ENCODE measurements at places on chromosomes 4 and X.

DNA sequence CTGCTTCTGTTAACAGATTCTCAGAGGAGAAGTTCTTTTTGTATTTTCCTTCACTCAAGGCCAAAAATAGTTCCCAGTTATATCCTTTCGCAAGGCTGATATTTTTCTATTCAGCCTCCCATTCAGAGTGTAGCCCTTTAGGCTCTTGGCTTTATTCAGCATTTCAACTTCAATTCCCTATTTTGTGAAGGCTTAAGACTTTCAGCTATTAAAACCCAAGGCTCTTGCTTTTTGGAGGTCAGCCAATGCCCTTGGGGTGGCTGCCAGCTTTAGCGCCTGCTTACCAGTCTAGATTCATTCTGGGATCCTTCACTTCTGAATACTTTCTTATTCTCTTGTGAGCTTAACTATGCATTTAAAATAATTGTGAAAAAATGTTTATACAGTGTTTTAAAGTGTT lies 57.3 kb upstream of the ADGRA3 start:
- no peak for DNase-seq

GRCh38 chr4:182250446-182250845 lies 7.2 kb downstream of the TENM3 start:
- DNase-seq = no peak

GRCh38 chr4:83629945-83630721 lies 94.2 kb downstream of the GPAT3 start:
- DNase-seq = no peak

DNA sequence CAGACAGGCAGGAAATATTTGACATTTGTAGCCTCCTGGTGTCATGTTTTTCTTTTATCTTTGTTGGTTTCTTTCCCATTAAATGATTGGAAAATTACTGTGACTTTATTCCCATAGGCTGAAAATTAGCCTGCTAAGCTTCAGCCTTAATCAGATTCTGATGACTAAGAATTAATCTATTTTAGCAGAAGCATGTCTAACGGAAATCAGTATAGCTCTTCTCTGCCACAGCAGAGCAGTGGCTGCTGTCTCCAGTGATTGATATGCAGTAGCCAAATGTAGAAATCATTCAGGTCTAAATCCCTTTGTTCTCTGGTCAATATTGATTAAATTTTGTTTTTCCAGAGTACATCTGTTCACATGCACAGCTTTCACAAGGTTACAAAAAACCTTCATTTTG lies 199.3 kb downstream of the GC start:
- no peak for DNase-seq

DNA sequence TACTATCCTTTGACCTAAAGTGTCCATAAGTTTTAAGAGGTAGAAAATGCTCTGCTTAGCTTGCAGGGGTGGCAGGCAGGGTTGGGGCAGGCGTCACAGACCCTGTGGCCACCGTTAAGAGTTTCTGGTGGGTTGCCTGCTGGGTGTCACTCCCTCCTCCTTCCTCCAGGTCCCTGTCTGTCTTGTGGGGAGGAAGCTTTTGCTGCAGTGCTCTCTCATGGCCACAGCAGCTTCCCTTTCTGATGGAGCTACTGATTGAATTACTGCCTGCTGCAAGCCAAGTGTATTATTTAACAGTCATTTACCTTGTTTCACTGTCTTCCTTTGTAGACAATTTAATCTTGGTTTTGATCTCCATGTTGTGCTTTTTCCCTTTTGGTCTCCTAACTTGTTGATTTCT lies 384.6 kb downstream of the IDS start:
- no peak for DNase-seq

DNA sequence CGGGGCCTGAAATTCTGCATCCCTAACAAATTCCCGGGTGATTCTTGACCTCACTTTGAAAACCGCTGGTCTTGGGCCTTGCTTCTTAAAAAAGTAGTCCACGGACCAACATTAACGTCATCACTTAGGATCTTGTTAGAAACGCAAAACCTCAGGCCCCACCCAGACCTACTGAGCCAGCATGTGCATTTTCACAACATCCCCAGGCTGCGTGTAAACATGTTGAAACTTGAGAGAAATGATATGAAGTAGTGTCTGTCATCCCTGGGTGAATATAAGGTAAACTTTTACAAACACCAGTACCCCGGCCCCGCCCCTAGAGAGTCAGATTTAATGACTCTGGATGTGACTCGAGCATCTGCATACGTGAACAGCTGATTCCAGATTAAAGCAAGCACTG lies 33.7 kb downstream of the SORBS2 start:
- DNase-seq = no peak

DNA sequence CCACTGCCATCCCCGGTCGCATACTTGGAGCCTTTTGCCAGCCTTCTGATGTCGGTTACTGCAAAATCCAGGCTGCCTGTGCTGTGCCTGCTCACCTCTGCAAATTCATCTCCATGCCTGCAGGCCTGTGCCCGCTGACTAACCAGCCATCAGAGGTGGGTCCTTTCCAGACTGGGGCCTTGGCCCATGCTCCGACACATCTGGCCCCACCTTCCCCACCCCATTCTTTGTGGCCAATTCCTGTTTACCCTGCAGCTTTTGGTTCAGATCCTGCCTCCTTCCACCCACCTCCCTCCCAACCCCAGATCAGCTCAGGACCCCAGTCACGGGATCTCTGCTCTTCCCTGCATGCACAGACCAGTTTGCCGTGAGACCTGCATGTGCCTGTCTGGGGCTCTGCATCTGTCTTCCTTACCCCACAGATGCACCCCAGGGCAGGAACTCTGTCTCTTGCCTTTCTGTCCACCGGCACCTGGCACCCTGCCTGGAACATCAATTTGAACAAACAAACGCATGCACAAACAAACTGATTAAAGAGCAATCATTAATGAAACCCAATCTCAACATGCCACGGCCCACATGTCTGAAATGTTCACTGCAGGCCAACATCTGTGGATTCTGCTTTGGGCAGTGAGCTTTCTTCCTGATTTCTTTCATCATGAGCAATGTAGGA lies 112.8 kb upstream of the PSAPL1 start:
- no peak for DNase-seq

DNA sequence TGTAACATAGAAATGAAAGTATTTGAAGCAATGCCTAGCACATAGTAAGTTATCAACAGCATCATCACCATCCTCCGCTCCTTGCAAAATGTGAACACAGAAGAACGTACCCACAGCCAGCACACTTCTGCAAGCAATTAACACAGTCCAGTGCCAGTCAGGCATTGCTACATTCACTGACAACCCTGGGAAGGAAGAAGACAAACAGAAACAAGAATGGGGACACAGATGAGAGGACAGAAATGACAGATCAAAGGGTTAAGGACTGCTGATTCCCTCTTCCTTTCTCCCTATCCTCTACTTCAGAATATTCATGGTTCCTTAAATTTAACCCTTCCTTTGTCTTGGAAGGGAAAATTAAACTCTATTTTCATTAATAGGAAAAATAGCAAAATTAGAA lies 53.1 kb downstream of the CHM start:
- DNase-seq = no peak

DNA sequence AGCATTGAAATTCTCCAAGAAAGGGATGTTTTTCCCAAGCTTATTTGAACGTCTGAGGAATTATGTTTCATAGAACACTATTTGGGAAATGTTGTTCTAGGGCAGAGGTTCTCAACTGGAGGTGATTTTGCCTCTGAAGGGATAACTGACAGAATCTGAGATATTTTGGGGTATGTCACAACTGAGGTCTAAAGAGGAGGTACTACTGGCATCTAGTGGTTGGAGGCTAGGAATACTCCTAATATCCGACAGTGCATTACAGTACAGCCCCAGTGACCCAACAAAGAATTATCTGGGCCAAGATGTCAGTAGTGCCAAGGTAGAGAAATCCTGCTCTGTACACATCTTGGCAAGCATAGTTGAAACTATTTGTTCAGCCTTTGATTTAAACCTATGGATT lies 6.4 kb downstream of the HSPA4L start:
- DNase-seq = no peak

- no peak for DNase-seq
Measured at GRCh38 chr4:124686279-124686678, 26.3 kb downstream of the ANKRD50 start.

DNA sequence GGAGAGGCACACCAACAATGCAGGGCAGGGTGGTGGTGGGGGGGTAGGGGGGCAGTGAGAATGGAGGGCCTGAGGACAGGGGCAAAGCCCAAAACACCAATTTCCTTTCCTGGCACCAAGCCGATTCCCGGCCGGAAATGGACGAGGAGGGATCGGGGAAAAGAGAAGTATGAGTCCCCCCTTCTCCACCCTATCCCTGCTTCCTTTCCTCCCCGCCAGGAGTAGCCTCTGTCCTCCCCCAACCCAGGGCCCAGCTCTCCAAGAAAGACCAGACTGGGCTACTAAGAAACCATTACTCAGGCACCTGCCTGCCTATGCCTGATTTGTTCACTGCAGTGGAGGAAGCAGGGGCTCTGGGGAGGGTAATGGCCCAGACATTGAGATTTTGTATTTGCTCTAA lies 402 bp downstream of the CCDC120 start:
- DNase-seq = no peak

DNA sequence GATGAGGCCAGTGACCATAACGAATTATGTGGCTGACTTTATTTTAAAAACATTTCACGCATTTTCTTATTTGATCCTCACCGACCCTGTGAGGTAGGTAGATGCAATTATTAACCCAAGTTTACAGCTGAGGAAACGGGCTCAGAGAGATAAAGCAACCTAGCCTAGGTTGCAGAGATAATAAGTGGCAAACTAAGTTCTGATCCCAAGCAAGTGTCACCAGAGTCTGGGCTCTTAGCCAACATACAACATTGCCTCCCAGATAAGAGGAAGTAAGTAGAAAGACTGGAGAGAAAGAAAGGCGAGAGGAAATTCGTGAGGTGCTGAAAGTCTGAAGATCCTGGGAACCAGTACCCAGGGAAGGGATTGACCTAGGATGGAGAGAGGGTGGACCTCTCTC lies 77.4 kb upstream of the GPR50 start:
- no peak for DNase-seq

GRCh38 chr4:752196-752861 lies 46.7 kb downstream of the PCGF3 start:
- DNase-seq = no peak

- no peak for DNase-seq
Measured at GRCh38 chr4:53055716-53056403, 193.7 kb downstream of the RASL11B start.

All from activated CD4-positive, alpha-beta T cell treated with anti-CD3 and anti-CD28 coated beads, Interleukin-2, amount 50 U/mL, for 48 hours (primary cell).